ENCODE measurements at places on chromosomes 2 and 18.

GRCh38 chr18:48219810-48220499, 189.2 kb downstream of the ZBTB7C start:
- DNase-seq = no peak

DNA sequence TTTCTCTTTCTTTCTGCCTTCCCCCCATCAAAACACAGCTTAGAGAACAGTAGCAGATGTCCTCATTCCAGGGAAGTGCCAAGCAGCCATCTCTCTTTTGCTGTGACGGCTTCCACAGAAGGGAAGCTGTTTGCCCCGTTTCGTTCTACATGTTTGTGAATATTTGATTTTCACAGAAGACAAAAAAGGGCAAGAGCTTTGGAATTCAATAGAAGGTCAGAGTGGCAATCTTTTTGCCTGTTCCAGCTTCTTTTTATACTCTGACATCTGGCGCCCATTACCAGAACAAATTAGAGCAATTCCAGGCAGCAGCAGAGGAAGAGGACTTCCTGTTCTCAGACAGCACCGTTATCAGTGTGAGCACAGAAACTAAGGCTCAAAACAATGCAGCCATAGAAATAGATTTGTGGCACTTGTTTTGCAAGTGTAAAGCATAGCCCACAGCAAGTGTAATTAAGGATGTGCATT, 79.0 kb upstream of the CDH19 start:
- DNase-seq = no peak

- no peak for DNase-seq
These were observed 4.1 kb downstream of the CYTIP start for GRCh38 chr2:157439824-157440186.

- no peak for DNase-seq
These were observed 491.3 kb downstream of the IRS1 start for GRCh38 chr2:226308323-226308680.

- DNase-seq = no peak
These were observed 178.6 kb downstream of the ZBTB7C start for GRCh38 chr18:48230467-48231113.

GRCh38 chr2:81250270-81250669, 945.7 kb upstream of the LRRTM1 start:
- DNase-seq = no peak

DNA sequence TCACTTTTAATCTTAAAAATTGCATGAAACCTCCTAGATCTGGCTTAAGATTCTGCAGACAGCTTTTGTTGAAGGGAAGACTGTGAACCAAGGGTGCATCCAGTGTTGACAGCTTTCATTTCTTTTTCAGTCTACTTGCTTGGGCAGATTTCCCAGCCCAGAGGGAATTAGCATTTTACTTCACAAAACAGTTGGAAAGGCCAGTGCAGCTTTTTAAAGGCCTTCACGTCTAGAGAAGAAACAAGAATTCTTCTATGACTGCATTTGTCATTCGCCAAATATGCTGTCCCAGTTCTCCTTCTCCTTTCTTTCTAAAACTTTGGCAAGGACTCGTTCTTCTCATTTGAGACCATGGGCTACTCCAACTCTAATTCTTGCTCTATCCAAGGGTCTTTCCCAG, 17.4 kb downstream of the NTSR2 start:
- no peak for DNase-seq

- no peak for DNase-seq
These were observed 204.1 kb downstream of the GLI2 start for GRCh38 chr2:120939595-120940318.

DNA sequence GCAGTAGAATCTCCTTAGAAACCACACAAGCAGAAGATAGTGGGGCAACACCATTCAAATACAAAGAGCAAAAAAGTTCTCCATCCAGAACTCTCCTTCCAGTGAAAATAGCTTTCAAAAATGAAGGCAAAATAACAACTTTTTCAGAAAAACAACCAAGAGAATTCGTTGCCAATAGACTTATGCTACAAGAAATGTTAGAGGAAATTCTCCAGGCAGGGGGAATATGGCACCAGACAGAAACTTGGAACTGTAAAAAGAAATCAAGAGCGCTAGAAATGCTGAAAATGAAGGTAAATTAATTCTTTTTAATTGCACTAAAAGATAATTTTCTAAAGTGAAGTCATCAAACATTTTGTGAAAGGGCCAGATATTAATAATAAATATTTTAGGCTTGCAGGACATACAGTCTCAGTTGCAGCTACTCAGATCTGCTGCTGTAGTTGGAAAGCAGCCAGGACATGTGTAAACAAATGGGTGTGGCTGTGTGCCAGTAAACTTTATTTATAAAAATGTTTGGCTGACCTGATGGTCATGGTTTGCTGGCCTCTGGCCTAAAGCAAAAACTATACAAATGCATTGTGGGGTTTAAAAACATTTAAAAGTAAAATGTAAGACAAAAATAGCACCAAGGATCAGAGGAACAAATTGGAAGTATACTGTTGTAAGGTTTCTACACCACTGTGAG, 73.7 kb upstream of the TGFA start:
- no peak for DNase-seq

- no peak for DNase-seq
These were observed 343.5 kb downstream of the RBM43 start for GRCh38 chr2:150917961-150918713.

DNA sequence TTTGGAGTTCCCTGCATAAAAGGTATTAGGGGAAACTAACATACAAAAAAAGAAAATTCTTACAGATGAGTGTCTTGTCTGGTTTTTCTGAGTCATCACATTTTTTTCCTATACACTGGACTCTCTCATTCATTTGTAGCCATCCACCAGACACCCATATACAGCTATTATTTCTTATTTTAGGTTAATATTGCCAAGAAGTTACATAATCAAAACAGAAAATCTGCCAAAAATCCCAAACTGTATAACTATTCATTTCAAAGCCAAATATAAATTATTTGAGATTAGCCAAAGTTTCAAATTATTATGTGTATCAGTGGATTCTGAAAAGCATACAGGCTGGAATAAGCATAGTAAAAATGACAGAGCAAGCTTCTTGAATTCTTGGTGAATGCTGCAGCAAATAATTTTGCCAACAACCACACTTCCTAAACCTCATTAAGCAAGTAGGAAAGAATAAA, 191.2 kb downstream of the NCKAP5 start:
- no peak for DNase-seq

DNA sequence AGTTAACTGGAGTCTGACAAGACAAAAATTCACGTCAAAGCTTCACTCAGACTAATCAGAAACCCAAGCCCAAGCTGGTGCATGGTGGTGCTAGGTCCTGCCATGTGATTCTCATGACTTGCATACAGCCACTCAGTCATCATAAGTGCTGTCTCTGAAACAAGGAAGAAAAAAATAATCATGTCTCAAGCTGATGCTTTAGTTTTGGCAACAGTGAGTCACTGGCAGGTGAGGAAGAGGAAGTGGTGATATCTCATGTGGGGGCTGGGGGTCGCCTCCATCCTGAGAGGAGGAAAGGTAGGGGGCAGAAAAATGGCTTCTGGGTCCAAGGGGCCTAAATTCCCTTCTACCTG, 136.3 kb downstream of the TMEM163 start:
- no peak for DNase-seq

DNA sequence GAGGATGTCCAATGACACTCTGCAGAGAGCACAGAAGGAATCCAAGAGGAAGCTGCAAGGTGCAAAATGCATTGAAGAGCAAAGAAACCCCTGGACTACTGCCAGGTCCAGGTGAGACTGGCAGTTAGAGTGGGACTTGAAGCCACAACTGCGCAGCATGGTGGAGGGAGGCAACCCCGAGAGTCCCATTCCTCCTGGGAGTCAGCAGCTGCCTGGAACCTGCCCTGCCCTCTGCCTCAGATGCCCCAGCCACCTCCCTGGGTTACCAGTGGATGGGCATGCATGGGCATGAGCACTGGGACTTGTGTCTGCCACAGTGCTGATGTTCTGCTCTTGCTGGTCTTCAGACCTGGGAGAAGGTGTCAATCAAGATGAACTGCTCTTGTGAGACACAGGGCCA, 43.2 kb downstream of the ANKMY1 start:
- DNase-seq = no peak

DNA sequence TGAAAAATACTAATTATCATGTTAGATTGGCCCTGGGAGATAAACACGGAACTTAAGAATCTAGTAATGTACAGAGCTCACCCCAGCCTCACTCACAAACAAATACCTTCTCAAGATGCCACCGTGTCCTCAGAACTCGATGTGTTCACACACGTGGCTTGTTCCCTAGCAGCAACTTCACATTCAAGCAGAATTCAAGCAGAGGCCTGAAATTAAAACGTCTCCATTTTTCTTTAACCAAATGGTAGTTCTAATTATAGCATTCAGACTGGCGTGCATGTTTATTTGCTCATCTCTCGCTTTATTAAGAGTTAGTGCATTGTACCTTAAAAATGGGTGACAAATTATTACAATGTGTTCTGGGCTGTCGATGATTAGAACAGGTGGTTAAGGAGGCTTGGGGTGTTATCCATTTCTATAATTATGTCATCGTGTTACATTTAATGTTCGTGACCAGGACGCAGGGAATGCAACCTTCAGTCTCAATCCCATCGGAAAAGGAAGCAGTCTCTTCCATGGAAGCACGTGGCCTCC, 57.3 kb upstream of the SLC66A3 start:
- no peak for DNase-seq

DNA sequence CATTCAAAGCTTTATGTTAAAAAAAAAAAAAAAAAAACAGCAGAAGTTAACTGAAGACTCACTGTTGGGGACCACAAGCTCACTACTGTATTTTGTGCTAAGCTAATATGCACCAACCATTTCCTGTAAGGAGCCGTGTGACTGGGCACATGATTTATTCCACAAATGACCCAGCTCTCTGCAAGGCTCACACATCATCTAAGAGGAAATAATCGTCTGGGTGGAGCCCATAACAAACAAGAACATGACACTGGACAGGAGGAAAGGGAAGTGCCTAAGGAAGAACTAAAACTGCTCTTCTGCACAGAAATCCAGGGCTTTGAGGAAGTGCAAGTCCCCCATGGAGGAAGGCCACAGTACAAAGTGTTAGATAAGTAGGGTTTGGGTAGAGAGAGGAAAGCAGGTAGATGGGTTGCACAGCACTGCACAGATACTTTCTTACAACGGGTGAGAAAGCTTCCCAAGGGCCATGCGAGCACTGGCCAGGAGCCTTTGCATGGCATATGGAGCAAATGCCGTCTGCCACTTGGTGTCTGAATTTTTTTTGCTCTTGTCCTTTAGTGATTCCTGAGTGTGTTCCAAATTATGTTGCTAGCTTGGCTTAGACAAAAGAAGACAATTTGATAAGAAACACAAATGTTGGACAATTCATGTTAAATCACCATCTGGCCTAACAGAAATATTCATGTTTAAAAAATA, 24.4 kb downstream of the NFE2L2 start:
- peak; percentile 13 for DNase-seq

GRCh38 chr18:11316546-11316945, 167.2 kb upstream of the PIEZO2 start:
- no peak for DNase-seq

GRCh38 chr2:136766073-136766404, 694 bp downstream of the THSD7B start:
- DNase-seq = no peak

DNA sequence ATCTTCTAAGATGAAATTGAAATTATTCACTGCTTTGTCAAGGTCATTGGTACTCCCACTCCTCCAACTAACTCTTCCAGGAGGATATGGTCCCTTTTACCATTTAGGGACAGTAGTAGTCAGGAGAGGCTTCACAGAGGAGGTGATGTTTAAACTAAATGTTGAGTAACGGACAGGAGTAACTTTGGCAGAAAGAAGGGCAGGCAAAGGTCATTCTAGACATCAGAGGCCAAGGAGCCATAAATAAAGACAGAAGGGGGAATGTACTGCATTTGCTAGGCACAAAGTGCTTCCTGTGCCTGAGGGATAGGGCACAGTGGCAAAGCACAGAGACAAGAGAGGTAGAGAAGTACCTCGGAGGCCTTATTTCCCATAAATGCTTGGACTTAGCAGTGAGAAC, 14.6 kb upstream of the ACMSD start:
- DNase-seq = no peak

DNA sequence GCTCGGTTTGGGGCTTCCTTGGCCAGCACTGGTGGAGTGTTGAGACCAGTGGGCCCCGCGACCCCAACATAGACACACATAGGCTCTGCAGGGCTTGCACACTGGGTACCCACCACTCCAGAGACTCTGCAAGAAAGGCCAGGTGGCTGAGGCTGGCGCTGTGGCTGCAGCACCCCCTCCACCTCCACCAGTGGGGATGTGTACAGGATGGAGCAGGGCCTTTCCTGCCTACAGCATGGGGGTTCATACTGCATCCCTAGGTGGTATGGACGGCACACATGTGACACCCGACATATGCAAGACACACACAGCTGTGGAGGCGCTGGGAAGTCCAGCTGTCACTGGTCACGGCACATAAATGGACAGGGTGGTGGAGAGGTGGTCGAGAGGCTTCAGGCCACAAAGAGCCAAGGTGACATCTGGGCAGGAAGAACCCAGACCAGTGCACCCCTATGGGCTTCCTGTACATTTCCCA, 1.3 kb downstream of the RNPEPL1 start:
- DNase-seq = no peak

DNA sequence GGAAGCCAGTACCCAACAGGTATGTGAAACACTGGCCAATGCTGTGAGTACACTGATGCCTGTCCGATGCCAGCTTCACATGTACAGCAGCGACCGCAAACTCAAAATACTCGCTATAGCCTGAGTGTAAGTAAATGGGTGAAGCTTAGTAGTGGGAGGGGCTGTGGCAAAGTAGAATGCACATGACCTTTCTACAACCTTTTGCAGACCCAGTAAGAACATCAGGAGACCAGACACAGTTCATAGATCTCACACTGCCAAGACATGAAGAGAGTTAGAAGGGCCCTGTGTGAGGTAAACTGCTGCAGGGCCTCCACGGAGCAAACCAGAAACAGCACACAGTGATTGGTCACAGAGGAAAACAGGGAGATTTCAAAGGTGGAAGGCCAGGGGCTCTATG, 9.1 kb upstream of the UBXN4 start:
- DNase-seq = no peak

DNA sequence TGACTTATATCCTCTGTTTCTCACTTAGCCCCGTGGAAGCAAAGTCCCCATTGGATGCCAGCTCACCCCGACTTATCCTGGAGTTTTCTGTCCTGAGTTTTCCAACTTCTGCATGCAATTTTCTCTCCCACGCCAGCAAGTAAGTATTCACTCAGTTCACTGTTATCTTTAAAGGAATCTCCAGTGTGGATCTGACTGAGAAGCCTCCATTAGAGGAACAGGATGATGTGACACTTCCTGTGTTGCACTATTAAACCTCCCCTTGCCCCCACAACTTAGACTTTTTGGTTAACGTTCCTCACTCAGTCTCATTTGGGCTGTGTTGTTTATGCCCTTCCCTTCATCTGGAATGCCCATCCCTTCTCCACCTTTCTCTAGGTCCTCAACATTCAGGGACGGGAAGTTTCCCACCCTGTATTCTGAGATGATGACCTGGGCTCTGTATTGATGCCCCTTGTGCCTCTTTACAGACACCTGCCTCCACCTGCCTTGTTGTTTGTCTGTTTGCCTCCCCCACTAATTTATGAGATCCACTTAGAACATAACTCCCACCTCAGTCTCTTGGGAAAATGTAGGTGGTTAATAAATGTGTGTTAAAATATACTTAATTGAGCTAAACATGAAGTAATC, 536.1 kb upstream of the RAB6C start:
- no peak for DNase-seq

GRCh38 chr18:40738321-40738880, 1216.6 kb upstream of the PIK3C3 start:
- no peak for DNase-seq

Data from effector memory CD4-positive, alpha-beta T cell (primary cell).